NAMALWA (cell line): ENCODE measurements at places on chromosomes 7 and 10.

- DNase-seq: no peak
Measured at GRCh38 chr10:77586719-77587415, 50.7 kb downstream of the KCNMA1 start.

DNA sequence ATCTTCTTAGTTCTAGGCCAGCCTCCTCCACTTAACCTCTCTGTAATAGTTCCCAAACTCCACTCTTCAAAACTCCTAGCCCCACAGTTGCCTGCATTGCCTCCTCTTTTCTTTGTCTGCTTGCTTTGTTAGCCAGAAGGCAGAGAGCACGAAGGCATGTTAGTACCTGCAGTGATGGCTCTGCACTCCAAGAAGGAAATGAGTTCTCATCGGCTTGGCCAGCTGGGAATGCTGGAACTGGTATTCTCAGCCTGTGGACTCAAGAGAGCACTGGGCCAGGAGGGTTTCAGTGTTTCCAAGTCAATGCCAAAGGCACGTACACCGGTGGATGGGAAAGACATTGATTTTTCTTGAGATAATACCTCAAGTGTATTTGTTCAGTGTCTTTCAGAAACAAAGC, 66.3 kb upstream of the HABP2 start:
- DNase-seq: no peak

- DNase-seq: no peak
Measured at GRCh38 chr10:7672341-7673134, 5.8 kb upstream of the ITIH5 start.

GRCh38 chr7:76318488-76319353, 16.2 kb downstream of the HSPB1 start:
- peak; percentile 97 for DNase-seq

DNA sequence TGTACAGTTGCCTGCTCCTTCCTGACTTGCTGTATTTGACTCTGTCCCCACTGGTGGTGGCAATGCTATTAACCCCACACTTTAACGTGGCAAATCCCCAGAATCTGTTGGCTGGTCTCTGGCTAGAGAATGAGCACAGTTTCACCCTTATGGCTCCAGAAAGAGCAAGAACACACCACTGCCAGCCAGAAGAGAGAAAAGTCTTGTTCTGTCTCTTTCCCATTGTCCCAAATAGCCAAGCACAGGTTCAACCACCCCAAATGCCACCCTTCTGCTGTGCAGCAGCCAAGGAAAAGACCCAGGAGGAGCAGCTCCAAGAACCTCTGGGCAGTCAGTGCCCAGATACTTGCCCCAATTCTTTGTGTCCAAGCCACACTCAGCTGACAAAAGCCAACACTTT, 11.3 kb downstream of the SLC16A9 start:
- DNase-seq: no peak

DNA sequence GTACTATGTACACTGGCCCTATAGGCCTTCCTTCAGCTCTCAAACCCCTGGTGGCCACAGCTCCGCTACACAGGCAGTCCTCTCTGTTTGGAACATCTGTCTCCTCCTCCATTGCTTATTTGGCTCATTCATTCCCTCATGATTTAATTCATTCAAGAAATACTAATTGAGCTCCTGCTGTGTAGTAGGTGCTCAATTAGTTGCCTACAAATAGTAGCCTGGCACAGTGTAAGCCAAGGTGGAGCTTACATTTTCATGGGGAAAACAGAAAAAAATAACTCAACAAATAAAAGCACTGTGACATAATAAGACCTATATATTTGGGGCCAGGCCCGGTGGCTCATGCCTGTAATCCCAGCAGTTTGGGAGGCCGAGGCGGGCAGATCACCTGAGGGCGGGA, 3.4 kb upstream of the FIS1 start:
- DNase-seq: peak; percentile 45
